Natural killer cell (primary cell): ENCODE measurements at places on chromosomes 13 and 19. TPM values are rescaled to one million over a fixed set of nuclear protein-coding genes. Genes with fewer than 3 reads are reported as not detected.

HIPK4 gene
- 0.29 TPM for total RNA-seq

GFY gene
- total RNA-seq, result not detected

CGB1 gene
- total RNA-seq, result not detected

KL gene
- not detected for total RNA-seq

ADGRE3 gene
- 1.0 TPM for total RNA-seq

LILRB5 gene
- total RNA-seq, result 0.18 TPM

ATCAY gene
- total RNA-seq, result not detected

ZNF587B gene
- total RNA-seq, result 23.4 TPM

DCT gene
- 0.16 TPM for total RNA-seq

PLPPR3 gene
- total RNA-seq, result not detected

RASGRP4 gene
- 9.3 TPM for total RNA-seq

URI1 gene
- total RNA-seq, result 72.8 TPM

LSM7 gene
- 52.0 TPM for total RNA-seq

ZNF320 gene
- total RNA-seq, result 10.3 TPM

CLEC17A gene
- total RNA-seq, result 0.45 TPM

BST2 gene
- 100 TPM for total RNA-seq

NTF4 gene
- total RNA-seq, result not detected

URAD gene
- total RNA-seq, result not detected
